ENCODE measurements at places on chromosomes 11 and 22.

DNA sequence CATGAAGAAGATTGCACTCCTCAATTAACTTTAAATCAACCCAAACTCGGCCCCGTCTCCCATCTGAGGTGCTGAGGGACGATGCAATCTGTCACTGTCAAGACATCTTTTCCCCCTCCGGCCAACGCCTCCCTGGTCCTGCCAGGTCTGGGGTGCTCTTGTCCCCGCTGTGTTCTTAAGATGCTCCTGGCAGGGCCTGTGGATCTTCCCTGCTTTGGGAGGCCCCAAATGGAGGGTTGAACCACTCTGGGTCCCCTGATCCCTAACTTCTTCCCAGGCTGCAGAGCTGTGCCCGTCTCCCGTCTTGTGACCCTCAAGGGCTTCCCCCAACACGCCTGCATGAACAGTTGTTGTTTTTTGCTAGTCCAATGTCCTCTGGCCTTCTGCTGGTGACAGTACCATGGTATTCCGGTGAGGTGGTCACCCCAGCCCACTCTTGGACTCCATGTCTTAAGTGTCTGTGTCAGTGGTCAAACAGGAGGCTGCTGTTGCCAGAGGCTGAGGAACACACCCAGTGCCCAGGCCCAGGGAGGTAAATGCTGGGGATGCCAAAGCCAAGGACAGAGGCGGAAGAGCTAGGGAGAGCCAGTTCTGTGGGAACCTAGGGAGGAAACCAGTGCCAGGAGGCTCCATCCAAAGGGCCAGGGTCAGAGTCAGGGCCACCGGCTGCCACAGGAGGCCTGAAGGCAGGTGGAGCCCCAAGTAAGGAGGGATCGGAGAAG, 70.6 kb upstream of the SHANK2 start:
- no peak for DNase-seq

DNA sequence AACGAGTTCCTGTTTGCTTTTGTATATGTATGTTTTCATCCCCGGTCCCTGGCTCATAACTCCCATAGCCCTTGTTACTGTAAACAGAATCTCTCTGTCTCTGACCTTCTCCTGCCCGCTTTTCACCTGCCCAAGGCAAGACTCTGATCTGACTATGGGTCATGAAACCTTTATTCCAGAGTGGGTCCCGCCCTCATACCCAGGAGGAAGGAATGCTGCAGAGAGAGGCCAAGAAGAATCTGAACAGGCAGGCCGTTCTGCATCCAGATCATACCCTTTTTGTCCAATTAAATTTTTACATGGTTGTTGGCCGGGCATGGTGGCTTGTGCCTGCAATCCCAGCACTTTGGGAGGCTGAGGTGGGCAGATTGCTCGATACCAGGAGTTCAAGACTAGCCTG, 39.6 kb downstream of the GRIK4 start:
- DNase-seq, result no peak

GRCh38 chr11:19832086-19832750, 119.6 kb downstream of the NAV2 start:
- no peak for DNase-seq

GRCh38 chr11:7840578-7840977, 43.8 kb upstream of the OR5P2 start:
- DNase-seq, result no peak

DNA sequence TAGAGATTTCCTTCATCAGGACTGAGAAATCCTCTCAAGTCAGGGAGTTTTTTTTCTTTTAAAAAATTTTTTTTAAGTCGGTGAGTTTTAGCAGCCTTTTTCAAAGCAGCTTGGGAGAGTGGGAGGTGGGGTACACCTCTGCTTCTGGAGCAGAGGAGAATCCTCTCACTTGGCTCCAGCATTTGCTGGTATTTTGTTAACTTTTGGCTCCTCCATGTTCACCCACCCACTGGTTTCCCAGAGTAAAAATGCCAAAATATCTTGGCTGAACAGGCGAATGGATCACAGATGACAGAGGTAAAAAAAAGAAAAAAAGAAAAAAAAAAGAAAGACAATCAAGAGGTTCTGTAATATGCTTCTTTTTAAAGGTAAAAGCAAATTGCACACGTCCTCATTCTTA, 68.0 kb downstream of the GAB2 start:
- DNase-seq, result no peak
